Naive B cell (primary cell): ENCODE measurements at places on chromosomes 2 and 18. TPM values are rescaled to one million over a fixed set of nuclear protein-coding genes. Genes with fewer than 3 reads are reported as not detected.

GDF7 gene
- 0.17 TPM for polyA plus RNA-seq

KIF5C gene
- polyA plus RNA-seq, result 0.83 TPM

GRCh38 chr2:31901900-31902299 is 108.9 kb downstream of the MEMO1 start:
- H3K36me3 ChIP-seq, result peaks cover 32% of the 10 kb centered on the region
- no peak for DNase-seq
- peaks cover 21% of the 10 kb centered on the region for H3K4me1 ChIP-seq
- no peak overlapping the region for H3K27ac ChIP-seq
- H3K4me3 ChIP-seq, result no peak overlapping the region

CNTNAP5 gene
- polyA plus RNA-seq, result not detected

TSPYL6 gene
- polyA plus RNA-seq, result 0.17 TPM

GKN1 gene
- not detected for polyA plus RNA-seq

- H3K27me3 ChIP-seq, result peaks cover 5% of the 10 kb centered on the region
- no peaks in the 10 kb centered on the region for H3K4me1 ChIP-seq
- H3K4me3 ChIP-seq, result no peak overlapping the region
- no peaks in the 10 kb centered on the region for H3K36me3 ChIP-seq
- DNase-seq, result peak; percentile 18
Observed at GRCh38 chr2:36663851-36664695, 32.4 kb upstream of the VIT start.

GRCh38 chr2:78070693-78071092 is 548.5 kb upstream of the LRRTM4 start:
- no peak overlapping the region for H3K27ac ChIP-seq
- no peaks in the 10 kb centered on the region for H3K27me3 ChIP-seq
- H3K4me3 ChIP-seq, result no peak overlapping the region
- H3K36me3 ChIP-seq, result no peaks in the 10 kb centered on the region
- no peak for DNase-seq

- no peaks in the 10 kb centered on the region for H3K4me1 ChIP-seq
- H3K36me3 ChIP-seq, result peaks cover 8% of the 10 kb centered on the region
- no peak for DNase-seq
- H3K27me3 ChIP-seq, result no peaks in the 10 kb centered on the region
Observed at GRCh38 chr2:206296128-206296527, 21.7 kb downstream of the ZDBF2 start.
